ENCODE measurements at places on chromosomes 4 and X.

DNA sequence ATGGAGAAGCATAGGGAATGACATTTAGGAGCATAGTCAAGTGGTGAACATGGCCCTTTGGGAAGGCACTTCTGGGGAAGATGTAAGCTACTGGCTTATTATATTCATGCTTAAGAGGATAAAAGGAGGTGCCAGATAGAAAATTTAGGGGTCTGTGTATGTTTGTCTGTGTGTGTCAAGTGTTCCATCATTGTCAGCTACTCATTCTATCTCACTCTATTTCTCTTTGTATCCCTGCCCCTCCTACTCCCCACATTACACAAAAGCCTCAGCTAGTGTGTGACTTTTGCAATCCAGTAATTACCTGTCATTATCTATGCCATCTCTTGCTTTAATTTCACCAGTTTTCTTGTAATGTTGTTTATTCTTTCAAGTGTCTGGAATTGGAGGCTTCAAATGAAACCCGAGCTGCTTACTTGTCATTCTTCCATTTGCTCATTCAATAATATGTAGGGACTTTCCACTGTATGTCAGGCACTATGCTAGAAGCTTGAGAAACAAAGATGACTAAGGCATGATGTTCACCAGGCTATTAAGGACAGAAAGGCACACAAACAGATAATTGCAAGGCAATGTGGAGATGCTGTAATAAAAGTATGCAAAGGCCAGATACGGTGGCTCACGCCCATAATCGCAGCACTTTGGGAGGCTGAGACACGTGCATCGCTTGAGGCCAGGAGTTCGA, 229.8 kb upstream of the TEX13C start:
- no peak for DNase-seq

GRCh38 chr4:178387756-178388155, 945.5 kb upstream of the AGA start:
- peak; percentile 2 for DNase-seq

DNA sequence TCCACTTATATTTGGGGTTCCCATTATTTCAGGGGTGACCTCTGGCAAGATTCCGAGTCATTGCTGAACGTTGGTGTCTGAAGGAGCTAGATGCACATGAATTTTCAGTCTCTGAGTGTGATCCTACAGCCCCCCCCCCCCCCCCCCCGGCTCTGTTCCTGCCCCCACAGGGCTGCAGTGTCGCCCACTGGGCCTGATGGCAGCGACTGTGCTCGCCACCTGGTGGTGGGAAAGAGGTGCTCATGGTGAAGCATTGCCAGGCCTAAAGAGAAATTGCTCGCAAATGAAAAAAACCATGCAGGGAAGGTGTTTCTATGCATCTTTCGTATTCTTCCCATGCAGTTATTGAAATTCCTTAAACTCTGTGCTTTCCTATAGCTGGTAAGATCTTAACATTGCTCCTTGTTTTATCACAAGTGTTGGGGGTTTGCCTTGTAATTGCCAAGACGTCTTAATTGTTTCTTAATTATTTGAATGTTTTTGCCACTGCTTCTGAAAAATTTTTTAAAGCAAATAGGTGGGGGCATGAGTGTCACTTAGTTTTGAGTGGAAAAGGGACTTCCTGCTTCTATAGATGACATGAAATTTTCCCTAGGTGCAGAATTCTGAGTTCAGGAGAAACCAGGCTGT, 63.2 kb downstream of the CLDN22 start:
- DNase-seq: peak; percentile 56

- DNase-seq: no peak
Observed at GRCh38 chr4:3073158-3074077, 920 bp downstream of the HTT-AS start.

GRCh38 chr4:88613417-88613875, 21.2 kb downstream of the HERC3 start:
- DNase-seq: no peak

DNA sequence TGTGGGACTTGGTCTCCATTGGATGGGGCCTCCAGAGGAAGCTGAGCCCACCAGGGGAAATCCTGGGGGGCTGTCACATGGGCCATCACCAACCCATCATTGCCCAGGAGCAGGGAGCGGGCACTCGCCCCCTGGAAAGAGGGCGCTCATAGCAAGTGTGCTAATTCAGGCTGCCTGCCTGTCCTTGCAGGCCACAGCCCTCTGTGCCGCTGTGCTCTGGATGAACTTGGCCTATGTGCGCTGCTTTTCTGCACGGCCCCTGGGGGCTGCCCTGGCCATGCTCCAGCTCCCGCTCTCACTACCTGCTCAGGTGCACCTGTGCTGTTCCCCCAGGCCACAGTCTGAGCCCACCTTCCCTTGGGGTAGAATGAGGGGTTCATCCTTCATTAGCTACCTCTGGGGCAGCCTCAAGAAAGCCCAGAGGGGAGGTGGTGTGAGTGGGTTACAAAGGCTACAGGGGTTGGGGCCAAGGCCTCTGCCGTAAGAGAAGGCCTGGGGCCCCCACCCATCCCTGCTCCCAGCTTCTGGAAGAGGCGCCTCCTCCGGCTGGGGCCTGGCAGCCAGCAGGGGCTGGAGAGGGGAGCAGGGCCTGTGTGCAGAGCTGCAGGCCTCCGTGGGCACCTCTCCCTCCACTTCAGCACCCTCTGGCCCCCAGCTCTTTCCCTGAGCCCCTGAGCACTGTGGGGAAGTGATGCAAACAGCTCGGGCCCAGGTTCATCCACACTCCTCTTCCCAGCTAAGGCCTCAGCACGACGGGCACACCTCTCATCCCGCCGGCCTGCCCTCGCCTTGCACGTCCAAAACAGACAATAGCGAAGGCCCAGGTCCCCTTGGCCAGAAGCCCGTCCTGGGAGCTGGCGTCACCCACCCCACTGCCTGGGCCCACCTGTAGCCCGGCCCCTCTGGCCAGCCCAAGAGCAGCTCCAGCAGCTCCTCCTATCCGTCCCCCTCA, 8.9 kb downstream of the CFAP99 start:
- no peak for DNase-seq

GRCh38 chr4:105059337-105059736, 87.3 kb upstream of the TET2 start:
- peak; percentile 11 for DNase-seq

- no peak for DNase-seq
Observed at GRCh38 chr4:77525538-77525937, 80.1 kb upstream of the CXCL13 start.

DNA sequence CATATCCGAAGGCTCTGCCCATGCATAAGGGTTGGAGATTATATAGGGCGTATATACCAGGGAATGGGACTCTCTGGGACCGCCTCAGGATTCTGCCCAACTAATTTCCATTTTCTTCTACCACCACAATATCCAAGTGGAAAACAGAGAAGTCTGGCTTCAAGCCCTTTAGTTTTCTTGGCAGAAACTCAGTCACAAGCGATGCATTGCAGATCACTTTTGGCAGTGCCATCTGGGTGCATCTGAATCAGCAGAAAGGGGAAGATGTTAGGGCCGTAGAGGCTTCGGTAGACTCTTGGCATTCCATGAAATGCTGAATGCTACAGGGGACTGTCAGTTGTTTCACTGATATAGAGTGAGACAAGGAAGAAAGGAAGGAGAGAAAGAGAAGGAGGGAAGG, 94.1 kb upstream of the FAM9B start:
- DNase-seq: no peak

DNA sequence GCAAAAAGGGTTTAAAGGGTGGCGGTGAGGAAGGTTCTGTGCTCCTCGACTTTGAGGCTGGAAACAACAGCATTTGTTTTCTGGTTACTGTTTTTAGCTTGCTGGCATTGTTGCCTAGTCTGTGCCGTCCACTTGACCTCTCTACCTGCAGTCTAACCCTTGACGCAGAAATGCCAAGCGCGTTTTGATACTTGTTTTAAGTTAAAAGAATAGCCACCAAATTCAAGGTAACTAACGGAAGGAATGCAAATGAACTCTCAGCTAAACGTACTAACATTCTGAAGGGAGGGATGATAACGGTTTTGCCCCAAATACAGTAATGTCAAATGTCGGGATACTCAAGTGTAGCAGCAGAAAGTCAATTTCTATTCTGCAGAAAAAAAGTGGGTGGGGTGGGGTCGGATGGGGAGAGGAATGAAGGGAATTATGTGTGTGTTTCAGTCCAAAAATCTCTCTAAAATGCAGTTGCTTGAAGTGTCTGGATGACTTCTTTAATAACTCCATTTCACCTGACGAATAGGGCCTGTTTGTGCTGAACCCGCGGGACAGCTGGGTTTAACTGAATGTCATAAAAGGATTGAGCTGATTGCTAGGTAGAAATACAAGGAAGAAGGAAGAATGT, 3.4 kb upstream of the NKX6-1 start:
- no peak for DNase-seq

- peak; percentile 31 for DNase-seq
Observed at GRCh38 chr4:56626420-56626819, 54.7 kb downstream of the HOPX start.

- no peak for DNase-seq
Observed at GRCh38 chrX:154815274-154815818, 10.1 kb upstream of the MPP1 start.

Data from fibroblast of mammary gland (primary cell).